Activated T-cell treated with anti-CD3 and anti-CD28 coated beads, Interleukin-2, amount 50 U/mL, for 72 hours (primary cell): ENCODE measurements at places on chromosomes 2 and 18. TPM values are rescaled to one million over a fixed set of nuclear protein-coding genes. Genes with fewer than 3 reads are reported as not detected.

DNA sequence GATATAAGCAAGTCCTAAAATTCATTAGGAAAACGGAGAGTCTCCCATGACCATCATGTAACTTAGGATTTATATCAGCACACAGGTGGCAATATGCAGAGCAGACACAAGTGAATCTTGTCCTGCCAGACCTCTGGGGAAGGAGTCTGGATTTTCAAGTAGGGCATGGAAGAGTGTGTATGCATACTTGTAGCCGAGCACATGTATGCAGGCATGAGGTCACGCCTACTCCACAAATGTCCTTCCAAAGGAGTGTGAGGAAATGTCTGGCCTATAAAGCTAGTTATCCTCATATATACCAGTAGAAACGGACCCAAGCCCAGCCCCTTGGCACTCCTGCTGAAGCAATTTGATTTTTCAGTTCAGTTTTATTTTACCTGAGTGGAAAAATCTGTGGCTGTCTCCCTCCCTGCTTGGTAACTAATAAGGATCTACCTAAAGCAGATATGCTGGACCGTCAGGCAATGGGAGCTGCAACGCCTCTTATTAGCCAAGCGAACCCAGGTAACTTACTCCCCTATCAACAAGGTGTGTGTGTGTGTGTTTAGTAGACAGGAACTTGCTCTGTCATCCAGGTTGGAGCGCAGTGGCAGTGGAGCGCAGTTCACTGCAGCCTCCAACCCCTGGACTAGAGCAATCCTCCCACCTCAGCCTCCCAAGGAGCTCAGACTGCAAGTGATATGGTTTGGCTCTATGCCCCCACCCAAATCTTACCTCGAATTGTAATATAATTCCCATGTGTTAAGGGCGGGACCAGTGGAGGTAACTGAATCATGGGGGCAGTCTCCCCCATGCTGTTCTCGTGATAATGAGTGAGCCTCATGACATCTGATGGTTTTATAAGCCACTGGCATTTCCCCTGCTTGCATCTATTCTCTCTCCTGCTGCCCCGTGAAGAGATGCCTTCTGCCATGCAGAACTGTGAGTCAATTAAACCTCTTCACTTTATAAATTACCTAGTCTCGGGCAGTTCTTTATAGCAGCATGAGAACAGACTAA is 2.8 kb downstream of the STAT1 start:
- peaks cover 48% of the 10 kb centered on the region for H3K4me1 ChIP-seq
- H3K36me3 ChIP-seq: peaks cover 50% of the 10 kb centered on the region
- H3K27me3 ChIP-seq: no peaks in the 10 kb centered on the region
- DNase-seq: no peak
- peak overlapping the region; percentile 30 for H3K27ac ChIP-seq

GRCh38 chr2:226873051-226873620 is 37.3 kb downstream of the RHBDD1 start:
- H3K4me3 ChIP-seq: peak overlapping the region; percentile 60
- no peak for DNase-seq
- H3K27me3 ChIP-seq: no peaks in the 10 kb centered on the region
- H3K27ac ChIP-seq: peak overlapping the region; percentile 0
- peaks cover 17% of the 10 kb centered on the region for H3K36me3 ChIP-seq

GRCh38 chr2:48531141-48531648 is 1.2 kb downstream of the STON1 start:
- DNase-seq: no peak
- H3K4me1 ChIP-seq: peaks cover 5% of the 10 kb centered on the region
- peak overlapping the region; percentile 90 for H3K4me3 ChIP-seq
- H3K27me3 ChIP-seq: no peaks in the 10 kb centered on the region
- H3K36me3 ChIP-seq: no peaks in the 10 kb centered on the region

DNA sequence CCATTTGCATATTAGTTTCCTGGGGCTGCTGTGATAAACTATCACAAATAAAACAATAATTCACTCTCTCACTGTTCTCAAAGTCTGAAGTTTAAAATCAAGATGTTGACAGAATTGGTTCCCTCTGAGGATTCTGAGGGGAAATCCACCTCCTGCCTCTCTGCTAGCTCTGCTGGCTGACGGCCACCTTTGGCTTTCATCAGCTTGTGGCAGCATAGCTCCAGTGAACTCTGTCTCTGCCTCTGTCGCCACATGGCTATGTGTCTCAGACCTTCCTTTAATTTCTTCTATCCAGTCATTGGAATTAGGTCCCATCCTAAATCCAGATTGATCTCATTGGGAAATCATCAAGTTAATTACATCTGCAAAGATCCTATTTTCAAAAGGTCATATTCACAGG is 38.9 kb upstream of the TRIM43 start:
- no peak overlapping the region for H3K4me3 ChIP-seq
- H3K27ac ChIP-seq: no peak overlapping the region
- H3K36me3 ChIP-seq: no peaks in the 10 kb centered on the region

CNGA3 gene
- not detected for total RNA-seq

- H3K27me3 ChIP-seq: no peaks in the 10 kb centered on the region
- H3K36me3 ChIP-seq: peaks cover 5% of the 10 kb centered on the region
- no peaks in the 10 kb centered on the region for H3K4me1 ChIP-seq
- no peak overlapping the region for H3K4me3 ChIP-seq
Measured at GRCh38 chr2:108776475-108776874, 10.1 kb upstream of the CCDC138 start.

DNA sequence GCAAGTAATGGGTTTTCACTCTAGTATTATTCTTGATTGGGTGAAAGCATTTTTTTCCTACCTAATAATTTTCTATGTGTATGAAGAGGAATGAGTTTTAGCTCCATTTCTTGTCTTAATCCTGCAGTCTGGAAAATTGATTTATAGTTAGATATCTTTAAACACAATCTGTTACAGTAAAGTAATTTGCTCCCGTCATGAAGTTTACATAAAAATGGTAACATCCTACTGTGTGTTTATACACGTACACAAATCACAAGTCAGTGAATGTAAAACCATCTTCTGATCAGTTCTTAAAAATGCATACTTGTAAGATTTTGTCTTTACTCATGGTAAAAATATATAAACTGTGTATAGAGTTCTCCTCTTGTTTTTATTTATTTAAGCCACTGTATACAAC is 51.1 kb downstream of the MAP2 start:
- H3K27me3 ChIP-seq: peaks cover 11% of the 10 kb centered on the region
- no peak overlapping the region for H3K4me3 ChIP-seq
- no peak overlapping the region for H3K27ac ChIP-seq
- no peaks in the 10 kb centered on the region for H3K4me1 ChIP-seq
- H3K36me3 ChIP-seq: no peaks in the 10 kb centered on the region

CHST9 gene
- total RNA-seq: not detected

- no peaks in the 10 kb centered on the region for H3K36me3 ChIP-seq
- peaks cover 22% of the 10 kb centered on the region for H3K4me1 ChIP-seq
- DNase-seq: no peak
- H3K27ac ChIP-seq: no peak overlapping the region
Measured at GRCh38 chr2:216634370-216635148, 1.3 kb downstream of the IGFBP2 start.

DNA sequence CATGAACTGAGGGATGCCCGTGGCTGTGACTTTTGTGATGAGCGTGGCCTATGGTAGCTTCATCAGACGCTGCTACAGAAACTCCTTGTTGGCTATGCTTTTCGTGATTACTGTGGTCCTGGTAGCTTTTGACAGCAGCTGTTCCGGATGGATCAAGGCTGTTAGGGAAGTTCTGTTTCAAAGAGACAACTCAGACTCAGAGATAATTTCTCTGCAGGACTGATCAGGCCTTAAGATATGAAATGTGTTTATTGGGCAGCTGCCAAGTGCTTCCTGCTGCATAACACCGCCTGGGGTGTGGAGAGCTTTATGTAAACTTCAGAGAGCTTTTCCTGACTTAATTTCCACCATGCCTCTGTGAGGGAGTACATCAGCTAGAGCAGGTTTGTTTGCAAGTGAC is 243.8 kb downstream of the TSN start:
- no peak for DNase-seq
- no peaks in the 10 kb centered on the region for H3K36me3 ChIP-seq
- no peaks in the 10 kb centered on the region for H3K4me1 ChIP-seq
- no peak overlapping the region for H3K4me3 ChIP-seq
- H3K27ac ChIP-seq: no peak overlapping the region
